ENCODE measurements at places on chromosomes 4 and X.

GRCh38 chr4:187251896-187252295, 528.2 kb upstream of the FAT1 start:
- DNase-seq: no peak

- no peak for DNase-seq
Measured at GRCh38 chrX:100358766-100359165, 51.3 kb downstream of the PCDH19 start.

DNA sequence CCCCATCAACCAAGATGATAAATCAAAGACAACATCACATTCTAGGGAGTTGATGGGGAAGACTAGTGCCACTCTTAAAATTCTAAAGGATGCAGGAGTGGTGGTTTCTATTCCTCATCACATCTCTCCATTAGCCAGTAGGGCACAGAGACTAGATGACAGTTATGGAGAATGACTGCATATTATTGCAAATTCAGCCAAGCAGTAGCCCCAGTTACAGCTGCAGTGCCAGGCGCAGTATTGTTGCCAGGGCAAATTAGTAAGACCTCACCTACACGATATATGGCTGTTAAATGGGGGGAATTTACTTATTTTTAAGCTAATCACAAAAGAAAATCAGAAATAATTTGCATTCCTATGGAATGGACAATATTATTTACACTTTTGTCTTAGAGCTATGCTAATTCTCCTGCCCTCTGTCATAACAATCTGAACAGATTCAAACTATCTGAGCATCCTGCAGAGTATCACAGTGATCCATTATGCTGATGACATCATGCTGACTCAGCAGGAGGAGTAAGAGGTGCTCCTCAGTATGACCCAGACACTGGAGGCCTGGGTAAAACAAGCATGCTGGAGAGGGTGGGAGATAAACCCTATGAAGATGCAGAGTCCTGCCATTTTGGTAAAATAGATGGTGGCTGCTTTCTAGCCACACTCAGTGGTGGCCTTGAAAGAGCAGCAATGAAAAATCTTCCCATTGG, 24.7 kb downstream of the ETNPPL start:
- DNase-seq: no peak

DNA sequence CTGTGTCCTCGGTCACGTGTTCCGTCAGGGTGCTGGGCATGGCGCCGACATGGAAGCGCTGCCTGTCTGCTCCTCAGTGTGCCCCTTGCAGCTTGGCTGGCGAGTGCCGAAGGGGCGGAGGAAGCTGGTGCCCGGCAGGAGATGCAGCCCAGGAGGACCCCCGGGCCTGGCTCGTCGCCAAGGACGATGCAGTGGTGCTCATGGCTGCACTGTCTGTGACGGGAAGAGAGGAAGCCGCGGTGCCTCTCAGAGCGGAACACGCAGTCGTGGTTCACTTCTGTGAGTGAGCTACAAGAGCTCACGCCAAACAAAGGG, 38.1 kb downstream of the FGFRL1 start:
- DNase-seq: no peak

GRCh38 chrX:42220083-42220482, 296.7 kb upstream of the CASK start:
- no peak for DNase-seq

GRCh38 chrX:131745942-131746489, 202.1 kb downstream of the OR13H1 start:
- DNase-seq: no peak

DNA sequence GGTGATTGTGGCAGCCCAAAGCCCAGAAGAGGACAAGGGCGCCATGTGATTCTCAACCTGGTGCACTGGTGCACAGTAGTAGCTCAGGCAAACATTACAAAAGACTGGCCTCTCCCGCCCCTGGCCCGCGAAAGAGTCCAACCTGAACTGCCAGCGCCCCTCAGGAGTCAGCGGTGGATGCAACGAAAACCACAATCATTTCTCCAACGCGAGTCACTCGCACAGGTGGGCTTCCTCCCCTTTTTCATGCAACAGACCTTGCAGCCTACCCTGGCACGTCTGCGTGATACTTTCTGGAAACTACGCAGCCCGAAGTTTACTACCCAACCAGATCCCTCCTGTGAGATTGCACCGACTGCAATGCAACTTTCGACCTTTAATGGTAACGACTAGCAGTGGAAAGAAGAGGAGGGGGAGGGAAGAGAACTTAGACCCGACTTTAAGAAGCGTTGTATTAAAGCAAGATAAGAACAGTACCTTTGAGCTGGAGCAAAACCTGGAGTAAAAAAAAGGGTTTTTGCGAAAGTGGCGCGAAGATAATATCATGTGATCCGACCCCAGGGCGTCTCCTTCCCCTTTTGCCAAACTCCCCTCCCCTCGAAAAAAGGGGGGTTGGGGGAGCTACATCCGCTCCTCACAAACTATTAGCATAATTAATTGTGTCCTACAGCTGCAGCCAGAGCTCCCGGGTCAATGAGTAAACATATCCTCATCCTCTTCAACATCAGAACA, 63.3 kb upstream of the CCDC160 start:
- no peak for DNase-seq

GRCh38 chr4:142549726-142550463, 296.2 kb downstream of the INPP4B start:
- peak; percentile 74 for DNase-seq

- peak; percentile 60 for DNase-seq
Measured at GRCh38 chr4:82284475-82284857, 89.3 kb downstream of the HNRNPD start.

DNA sequence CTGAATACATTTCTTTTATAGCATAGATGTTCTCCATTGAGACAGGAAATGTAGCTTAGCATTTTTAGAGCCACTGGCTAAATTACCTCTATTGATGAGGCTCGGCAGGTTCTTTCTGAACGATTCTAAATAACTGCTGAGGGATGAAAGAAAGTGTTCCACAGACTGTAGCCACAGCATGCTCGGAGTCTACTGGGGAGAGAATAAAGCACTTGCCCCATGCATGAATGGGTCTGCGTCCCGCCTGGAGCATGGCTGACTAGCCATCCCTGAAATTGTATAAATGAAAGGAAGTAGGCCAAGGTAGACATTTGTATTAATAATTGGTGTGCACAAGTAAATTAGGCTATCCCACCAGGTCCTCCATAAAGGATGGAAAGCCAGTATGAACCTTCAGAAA, 269.8 kb downstream of the COL25A1 start:
- DNase-seq: no peak

DNA sequence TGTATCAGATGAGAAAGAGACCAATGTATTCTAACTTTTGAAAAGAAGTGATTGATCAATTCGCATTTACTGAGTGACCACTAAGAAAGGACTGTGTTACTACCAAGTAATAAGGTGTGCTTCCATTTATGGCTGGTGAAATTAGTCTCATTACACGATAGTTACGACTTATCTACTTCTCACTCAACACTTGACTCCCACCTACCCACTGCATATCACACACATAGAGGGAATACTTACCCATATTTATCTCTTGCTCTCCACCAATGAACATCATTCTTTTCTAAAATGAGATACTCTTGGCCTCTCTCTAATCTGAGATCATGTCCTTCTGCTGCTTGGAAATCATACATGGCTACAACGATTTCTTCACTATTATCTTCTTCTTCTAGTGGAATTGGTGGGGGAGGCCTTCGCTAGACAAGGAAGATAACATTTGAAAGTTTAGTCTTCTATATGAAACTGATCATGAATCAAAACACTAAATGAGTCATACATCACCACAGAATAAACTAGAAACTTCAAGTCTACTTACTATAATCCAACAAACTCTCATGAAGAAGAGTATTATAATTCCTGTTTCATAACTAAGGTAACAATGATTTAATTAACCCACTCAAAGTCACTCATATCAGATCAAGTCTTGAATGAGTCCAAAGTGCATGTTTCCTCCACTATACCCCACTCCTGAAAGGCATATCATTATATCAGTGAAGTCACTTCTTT, 33.7 kb upstream of the TXK start:
- DNase-seq: no peak

DNA sequence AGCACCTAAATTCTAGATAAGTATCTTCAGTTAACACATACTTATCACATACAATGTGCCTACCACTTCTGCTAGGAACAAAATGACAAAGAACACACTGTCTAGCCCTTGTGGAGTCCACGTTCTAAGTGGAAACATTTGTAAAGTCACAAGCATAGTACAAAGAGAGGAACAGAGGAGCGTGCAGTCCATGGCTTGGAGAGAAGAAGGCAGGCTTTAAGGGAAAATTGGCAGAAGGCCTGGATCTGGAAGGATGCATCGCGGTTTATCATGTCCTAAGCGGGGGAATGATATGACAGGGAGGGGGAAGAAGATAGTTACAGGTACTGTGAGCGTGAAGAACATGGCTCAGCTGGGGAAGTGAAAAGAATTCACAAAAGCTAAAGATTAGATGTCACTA, 218.0 kb downstream of the PRDM5 start:
- DNase-seq: no peak

DNA sequence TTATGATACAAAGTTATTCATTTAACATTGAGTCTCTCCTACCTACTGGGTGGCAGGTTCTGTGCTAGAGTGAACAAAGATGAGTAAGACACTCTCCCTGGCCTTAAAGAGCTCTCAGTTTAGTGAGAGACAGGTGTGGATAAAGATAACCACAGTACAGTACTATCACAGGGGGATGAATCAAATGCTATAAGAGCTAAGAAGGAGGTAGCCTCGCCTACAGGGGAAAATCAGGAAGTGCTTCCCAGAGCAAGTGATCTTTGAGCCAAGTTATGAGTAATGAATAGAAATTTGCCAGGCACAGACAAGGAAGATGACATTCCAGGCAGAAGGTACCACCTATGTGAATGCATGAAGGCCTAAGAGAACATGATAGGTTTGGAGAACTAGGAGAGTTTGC, 3.4 kb upstream of the IGBP1 start:
- DNase-seq: no peak

GRCh38 chr4:54661686-54662085, 3.9 kb downstream of the KIT start:
- no peak for DNase-seq

DNA sequence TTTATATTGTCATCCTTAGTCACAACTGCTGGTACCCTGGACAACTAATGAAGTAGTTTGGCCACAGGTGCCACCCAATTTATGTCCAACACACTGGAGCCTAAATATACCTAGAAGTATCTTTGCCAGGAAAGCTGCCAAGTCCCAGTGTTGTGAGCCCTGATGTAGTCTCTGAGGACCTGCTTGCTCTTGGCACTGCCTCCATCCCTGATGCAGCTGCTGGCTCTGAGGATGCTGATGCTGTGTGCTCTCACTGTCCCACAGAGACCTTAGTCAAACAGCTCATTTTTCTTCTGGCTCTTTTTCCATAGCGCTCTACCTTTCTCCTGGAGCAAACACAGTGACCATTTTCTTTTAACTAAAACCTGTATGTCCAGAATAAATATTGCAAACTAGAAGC, 1535.4 kb upstream of the ADGRL3 start:
- no peak for DNase-seq

DNA sequence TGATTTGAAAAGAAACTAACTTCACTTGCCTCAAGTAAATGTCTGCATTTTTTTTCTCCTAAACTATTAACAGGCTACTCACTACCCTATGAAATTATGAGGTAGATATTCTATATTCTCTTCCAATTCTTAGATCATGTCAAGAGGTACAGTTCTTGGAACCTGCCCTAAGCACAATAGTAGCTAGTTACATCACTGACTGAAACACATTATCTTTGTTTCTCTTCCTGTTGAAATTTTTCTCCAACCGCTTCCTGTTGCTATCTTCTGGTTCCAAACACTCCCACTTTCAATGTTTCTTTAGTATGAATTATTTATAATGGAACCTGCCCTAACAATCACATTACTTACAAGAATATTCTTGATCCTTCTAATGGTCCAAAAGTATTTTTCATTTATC, 5.0 kb upstream of the BANK1 start:
- DNase-seq: no peak

GRCh38 chr4:53057679-53058078, 195.6 kb downstream of the RASL11B start:
- no peak for DNase-seq
